NCI-H2081 (cell line): ENCODE measurements at places on chromosomes 1 and 21.

DNA sequence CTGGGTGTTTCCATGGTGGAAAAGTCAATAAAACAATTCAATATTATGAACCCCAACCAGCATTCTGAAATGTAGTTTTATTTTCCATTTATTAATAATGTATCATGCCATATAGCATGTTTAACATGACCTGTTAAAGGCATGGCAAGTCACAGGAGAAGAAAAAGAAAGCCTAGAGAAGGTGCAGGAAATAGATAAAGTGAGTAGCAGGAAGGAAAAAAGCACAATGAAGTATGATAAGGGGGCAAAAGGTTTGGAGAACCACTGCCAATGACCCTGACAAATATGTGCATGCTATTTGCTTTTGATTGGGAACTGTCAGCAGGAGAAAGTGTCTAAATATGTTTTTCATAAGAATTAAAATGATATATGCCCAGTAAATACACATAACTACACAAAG is 85.6 kb downstream of the HMCN1 start:
- DNase-seq: no peak

- DNase-seq: no peak
These were observed 359.1 kb downstream of the BARHL2 start for GRCh38 chr1:90357995-90358394.

GRCh38 chr1:19455353-19455752 is 30.0 kb downstream of the CAPZB start:
- no peak for DNase-seq

- DNase-seq: no peak
These were observed 302.8 kb downstream of the MATN1 start for GRCh38 chr1:30420519-30421050.

- DNase-seq: no peak
These were observed 92.3 kb downstream of the SPATA46 start for GRCh38 chr1:162284206-162284955.

DNA sequence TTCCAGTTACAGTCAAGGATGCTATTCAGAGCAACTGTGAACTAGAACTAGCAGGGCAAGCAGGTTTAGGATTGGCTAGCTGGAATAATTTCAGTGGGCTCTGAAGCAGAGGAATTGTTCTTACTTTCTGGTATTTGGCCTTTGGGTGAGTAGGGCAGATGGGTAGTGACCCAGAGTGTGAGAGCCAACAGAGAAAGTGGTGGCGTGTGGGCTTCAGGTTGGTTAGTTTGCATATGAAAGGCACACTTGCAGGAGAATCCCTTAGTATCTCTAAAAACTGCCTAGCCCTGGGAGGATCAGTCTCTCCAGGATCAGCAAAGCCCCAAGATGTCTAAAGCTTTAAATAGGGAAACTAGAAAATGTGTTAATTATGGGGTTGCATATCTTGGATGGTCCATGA is 67.6 kb upstream of the LRRC8B start:
- no peak for DNase-seq

GRCh38 chr1:71950579-71950978 is 331.8 kb downstream of the NEGR1 start:
- no peak for DNase-seq

DNA sequence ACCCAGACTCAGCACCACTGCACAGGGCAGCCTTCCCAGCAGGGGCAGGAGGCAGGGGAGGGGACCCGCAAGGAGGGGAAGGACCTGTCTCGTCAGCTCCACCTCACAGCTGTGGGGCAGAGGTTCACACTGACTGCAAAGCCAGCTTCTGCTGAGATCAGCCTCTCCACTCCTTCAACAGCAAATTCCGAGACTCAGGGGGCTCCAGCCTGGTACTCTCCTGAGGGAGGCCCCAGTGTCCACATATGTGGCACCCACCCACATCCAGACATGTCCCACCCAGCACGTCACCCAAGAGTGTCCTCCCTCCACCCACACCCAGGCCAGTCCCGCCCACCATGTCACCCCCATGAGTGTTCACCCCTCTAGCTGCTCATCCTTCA is 329.5 kb downstream of the NPHP4 start:
- no peak for DNase-seq

DNA sequence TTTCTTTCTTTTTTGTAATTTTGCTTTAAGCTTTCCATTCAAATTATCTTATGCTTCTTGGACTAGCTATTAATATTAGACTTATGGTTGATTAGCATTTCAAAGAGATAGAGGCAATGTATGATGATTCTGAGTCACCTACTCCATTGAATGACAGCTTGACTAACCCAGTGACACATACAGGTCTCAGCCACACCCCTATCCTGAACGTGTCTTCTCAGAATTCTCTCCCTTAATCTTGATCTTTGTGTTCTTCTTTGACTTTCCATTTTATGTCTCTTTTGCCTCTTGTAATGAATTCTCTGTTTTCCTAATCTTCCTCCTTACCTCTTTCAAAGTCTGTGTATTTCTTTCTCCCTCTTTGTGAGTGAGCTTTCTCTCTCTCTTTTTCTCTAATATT is 241.1 kb downstream of the PDE4B start:
- DNase-seq: no peak

DNA sequence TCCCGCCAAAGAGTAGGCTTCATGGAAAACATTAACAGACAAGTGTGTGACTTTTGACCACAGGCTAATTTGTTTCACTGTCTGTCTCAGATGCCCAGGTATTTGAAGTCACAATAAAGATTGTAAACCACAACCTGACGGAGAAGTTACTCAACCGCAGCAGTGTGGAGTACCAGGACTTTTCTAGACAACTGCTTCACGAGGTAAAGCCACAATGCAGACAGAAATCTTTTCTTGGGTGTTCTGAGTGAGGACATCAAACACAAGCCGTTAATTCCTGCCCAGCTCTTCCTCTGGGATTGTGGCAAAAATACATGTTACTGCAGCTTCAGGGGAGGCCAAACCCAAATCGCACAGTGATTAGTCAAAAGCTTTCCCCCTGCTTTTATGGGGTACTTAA is 31.0 kb downstream of the UMODL1 start:
- no peak for DNase-seq

GRCh38 chr21:29185172-29185571 is 54.7 kb downstream of the MAP3K7CL start:
- DNase-seq: no peak

- peak; percentile 19 for DNase-seq
These were observed 21.3 kb downstream of the OVAAL start for GRCh38 chr1:180579961-180580611.

DNA sequence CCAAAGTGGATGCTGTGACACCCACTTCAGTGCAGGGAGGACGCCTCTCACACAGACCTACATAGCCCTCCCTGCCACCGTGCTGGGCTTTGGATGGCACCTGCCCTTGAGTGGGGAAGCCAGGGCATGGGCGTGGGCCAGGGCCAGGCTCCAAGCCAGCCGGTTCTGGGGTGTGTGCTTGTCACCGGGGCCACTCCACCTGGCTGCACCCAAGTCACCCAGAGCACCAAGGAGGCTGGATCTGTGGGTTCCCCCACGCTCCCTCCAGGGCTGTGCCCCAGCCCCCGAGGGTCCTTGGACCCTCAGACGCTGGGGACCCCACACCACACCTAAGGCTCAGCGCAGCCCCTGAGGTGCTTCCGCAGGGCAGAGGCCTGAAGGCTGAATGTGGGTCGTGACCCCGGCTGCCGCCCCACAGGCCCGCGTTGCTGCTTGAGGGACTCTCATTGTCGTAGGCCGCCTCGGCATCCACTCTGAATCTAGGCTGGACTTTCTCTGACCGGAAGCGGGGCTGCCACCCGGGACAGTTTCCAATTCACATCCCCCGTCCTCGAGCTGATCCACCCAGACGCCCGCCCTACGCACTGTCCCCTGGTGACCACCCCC is 1.5 kb downstream of the MXRA8 start:
- DNase-seq: no peak

DNA sequence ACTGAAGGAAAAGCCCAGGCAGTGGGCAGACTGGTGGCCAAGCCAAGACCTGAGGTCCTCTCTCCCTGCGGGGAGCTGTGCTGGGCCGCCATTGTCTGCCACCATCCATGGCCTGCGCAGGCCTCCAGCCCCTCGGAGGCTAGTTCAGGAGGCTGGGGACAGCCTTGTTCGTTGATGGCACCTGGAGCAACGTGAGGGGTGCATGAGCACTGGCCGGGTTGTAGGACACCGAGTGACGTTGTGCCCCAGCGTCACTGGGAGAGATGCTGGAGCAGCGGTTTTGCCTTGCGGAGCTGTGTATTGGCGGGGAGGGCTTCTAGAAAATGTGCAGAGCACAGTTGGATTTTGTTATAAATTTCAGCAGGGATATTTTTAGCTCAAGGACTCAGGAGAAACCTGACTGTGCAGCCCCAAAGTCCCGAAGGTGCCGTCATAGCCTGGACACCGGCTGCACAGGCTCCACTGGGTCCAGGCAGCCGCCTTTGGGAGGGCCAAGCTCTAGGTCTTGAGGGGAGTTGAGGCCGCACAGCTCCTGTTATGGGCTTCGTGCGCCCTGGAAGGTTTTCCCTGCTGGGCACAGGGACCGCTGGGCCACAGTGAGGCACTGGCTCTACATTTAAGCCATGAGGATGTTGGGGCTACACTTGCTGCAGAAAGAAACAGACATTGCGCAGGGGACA is 48.2 kb upstream of the ADARB1 start:
- DNase-seq: no peak

- peak; percentile 18 for DNase-seq
These were observed 17.9 kb downstream of the SFT2D2 start for GRCh38 chr1:168243636-168244212.

- DNase-seq: peak; percentile 64
These were observed 553 bp upstream of the STMN1 start for GRCh38 chr1:25906644-25907300.

DNA sequence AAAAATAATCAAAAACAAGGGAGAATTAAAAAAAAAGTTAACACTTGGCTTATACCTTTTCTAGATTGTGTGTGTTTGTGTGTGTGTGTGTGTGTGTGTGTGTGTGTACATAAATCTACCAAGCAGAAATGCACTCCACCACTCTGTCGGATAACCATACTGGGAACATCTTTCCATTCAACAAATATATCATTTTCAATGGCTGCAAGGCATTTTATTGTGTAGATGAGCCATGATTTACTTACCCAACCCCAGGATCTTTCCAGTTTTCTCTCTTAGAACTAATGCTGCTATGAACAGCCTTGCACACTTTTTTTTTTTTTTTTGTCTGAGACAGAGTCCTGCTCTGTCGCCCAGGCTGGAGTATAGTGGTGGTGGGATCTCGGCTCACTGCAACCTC is 25.8 kb downstream of the LRRC38 start:
- DNase-seq: no peak

DNA sequence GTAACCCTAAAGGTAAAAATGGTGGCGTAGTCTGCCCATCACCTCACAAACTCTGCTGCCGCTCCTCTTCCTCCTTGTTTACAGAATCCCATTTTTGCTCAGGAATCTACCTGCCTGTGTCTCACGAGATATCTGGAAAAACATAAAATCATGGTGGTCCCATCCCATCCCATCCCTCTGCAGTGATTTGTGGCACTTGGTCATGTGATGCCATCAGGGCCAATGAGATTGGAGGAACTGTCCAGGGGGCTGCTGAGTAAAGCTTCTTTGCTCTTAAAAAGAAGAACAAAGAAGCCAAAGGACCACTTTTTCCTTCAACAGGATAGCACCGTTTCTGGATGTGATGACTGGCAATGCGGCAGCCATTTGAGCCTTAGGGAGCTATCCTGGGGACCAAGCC is 33.0 kb upstream of the CLDN14 start:
- no peak for DNase-seq

GRCh38 chr1:58941471-58942289 is 157.8 kb upstream of the JUN start:
- no peak for DNase-seq

GRCh38 chr21:45987121-45987711 is 5.6 kb downstream of the COL6A1 start:
- no peak for DNase-seq

GRCh38 chr1:1422465-1423244 is 1.6 kb upstream of the ANKRD65 start:
- DNase-seq: no peak

DNA sequence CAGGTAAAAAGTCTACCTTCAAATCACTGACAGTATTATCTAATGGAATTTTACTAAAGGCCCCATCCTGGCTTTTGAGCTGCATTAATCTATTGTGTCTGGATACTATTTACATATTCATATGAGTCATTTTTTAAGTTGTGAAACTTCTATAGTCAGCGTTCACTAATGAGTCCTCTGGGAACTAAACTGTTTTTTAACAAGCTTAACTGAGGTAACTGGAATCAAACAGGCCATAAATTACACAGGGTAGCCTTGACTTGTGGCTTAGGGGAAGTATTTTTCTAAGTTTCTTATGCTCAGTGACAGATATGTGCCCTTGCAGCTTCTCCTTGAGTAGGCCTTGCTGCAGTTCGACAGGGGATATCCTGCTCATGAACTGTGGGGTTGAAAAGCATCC is 68.8 kb downstream of the JMJD4 start:
- no peak for DNase-seq

GRCh38 chr1:159802111-159802510 is at the start of gene FCRL6:
Gene FCRL6 (plus strand): TSS chr1:159802360. CDS start chr1:159802425, 65 bp downstream.
- DNase-seq: no peak
